HFFc6 (cell line): ENCODE measurements at places on chromosomes 7 and 10. TPM values are rescaled to one million over a fixed set of nuclear protein-coding genes. Genes with fewer than 3 reads are reported as not detected.

GRCh38 chr7:106012935-106013439, 49.9 kb downstream of the CDHR3 start:
- peak; percentile 84 for DNase-seq

DNA sequence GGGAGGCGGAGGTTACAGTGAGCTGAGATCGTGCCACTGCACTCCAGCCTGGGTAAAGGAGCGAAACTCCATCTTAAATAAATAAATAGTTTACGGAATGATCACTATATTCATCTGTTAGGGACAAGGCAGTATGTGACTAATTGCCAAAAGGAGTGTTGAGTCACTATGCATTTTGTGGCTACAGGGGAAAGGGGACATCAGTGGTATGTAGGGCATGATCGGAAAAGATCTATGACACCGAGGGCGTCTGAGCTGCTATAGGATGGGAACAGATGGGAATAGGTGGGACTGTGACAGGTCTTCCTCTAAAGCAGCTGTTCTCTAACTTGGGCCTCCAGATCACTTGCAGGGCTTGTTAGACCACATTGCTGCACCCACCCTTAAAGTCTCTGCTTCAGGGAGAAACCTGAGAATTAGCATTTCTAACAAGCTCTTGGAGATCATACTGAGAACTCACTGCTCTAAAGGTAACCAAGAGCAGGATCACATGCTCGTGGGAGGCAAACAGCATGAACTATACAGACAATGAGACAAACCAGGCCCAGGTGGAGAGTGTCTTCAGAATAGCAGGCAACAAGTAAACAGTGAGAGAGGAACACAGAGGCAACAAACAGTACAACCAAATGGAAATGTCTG, 65.1 kb upstream of the ITGA8 start:
- DNase-seq = peak; percentile 9

GRCh38 chr7:1103009-1103788, 15.3 kb downstream of the GPER1 start:
- no peak for DNase-seq

- no peak for DNase-seq
These were observed 1.3 kb downstream of the INPP5A start for GRCh38 chr10:132538790-132539421.

CDHR3 gene
- total RNA-seq = 1.3 to 2.6 TPM (median 1.8 TPM) in 3 replicates

GPR158 gene
- not detected in 3 replicates for total RNA-seq
